GM13977 (cell line): ENCODE measurements at places on chromosomes 6 and 20.
A peak's percentile ranks its signal among the peaks of the same experiment; 100 is the strongest.

DNA sequence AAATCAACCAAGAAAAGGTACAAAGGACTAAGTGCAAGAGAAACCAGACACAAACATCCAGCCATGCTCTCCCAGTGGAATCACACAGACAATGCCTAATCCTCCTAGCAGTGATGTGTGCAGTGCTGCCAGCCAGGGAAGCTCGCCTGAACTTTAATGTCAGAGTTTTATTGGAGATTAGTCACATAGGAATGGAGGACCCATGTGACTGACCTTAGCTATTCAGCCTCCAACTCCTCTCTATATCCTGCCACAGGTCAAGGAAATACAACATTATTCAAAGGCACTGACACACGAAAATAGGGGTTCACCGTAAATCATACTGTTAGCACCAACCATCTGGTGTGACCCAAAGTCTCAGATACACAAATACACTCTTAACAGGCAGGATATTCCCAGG lies 684.6 kb downstream of the DOK5 start:
- DNase-seq: no peak

DNA sequence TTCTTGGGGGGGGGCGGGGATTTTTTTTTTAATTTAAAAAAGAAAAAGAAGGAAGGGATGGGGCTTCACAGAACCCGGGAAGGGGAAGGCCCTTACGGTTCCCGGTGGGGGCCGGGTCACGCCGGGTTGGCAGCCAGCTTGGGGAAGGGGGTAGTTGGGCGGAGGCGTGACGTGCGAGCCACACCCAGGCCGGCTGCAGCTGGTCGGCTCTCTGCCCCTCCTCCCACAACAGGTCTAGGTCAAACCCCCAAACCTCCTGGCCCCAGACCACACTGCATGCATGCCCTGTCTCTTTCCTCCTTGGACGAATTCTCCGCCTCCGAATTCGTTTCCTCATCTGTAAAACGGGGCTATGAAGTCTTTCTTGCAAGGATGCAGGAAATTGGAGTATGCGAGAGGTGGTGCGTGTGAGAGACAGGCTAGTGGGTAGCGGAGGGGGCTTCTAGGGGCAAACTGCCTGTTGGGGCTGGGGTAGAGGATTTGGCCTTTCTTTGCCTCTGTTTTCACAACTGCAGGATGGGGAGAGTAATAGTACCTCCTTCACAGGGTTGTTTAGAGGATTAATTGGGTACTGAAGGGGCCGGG lies 828 bp downstream of the HCK start:
- DNase-seq: peak; percentile 72

GRCh38 chr6:131900231-131900630 lies 50.9 kb downstream of the CCN2 start:
- no peak for DNase-seq

DNA sequence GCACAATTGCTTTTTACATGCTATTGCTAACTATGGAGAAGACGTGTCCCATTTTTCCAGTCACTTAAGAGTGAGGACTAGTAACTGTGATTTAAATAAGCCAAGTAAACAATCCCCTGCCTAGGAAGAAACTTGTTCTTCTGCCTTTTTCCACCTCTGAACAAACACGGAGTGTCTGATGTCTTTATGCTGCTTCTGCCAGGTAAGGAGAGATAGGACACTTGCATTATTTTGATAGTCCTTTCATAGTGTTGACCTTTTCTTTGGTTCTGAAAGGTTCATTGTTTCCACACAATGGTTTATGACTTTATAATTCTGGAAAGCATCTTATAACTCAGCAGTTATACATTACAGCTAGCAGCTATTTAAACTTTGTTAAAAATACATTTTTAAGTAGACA lies 8.4 kb downstream of the LRP11 start:
- no peak for DNase-seq

DNA sequence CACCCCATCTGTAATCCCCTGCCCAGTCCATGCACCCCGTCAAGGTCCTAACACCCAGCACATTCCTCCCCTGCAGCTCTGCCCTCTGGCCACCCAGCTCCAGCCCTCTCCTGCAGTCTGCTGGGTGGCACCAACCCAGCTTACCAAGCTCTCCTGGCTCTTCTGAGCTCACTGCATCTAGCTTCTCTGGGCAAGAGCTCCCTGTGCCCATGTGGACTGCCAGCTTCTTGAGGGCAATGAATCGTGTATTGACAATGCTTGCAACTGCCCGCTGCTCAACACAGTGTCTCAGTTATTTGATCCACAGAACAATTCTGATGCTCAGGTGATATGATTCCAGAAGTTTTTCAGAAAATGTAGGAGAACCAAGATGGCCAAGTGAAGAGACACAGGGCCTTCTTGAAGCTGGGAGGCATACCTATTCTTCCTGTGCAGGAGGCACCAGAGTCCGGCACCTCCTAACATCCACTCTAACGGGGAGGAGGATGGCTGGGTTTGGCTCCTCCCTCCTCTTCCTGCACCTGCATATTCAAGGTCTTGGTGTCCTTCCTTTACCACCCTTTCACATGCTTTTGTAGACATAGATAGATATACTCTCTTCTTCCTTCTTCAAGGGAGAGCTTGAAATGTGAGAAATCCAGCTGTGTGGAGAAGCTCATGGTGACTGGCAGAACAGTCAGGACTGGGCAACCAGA lies 85.6 kb downstream of the TRERF1 start:
- no peak for DNase-seq

DNA sequence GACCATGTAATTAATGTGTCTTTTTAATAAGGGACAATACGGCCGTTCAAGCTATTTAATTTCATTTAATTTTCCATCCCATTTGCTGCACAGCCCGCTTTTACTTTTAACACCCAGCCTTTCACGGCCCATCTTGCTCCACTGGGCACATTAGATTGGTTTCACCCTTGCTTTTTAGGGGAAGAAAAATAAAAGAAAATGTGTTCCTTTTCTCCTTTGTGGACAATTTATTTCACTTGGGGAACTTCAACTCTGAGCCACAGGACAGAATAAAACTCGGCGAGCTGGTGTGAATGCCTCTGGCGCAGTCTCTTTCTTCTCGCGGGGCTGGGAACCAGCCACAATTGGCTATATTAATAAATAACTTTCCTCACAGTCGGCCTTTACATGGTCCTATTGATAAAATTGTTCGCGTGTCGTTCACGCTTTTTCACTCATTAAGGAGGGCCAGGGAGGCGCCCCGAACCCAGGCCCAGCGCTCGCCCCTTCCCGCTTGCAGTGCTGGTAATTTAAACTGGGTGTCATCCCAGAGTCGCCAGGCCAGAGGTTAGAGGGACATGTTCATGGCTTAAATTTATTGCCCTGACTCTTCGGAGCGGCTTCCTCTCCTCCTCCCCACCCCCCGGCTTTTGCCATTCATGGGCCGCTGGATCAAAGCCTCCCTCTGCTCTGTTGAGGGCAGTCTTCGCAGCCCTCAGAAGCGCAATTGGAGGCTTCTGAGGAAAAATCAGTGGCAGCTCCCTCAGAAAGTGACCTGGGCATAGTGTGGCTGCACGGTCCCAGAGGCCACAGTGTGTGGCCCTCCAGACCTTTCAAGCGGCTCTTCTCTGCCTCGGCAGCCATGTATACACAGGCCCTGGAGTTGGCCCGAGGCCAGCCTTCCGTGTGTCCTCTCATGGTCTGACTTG lies 2.2 kb upstream of the PRDM13 start:
- no peak for DNase-seq

- DNase-seq: peak; percentile 47
These were observed 79.6 kb upstream of the AHI1 start for GRCh38 chr6:135577059-135577538.

DNA sequence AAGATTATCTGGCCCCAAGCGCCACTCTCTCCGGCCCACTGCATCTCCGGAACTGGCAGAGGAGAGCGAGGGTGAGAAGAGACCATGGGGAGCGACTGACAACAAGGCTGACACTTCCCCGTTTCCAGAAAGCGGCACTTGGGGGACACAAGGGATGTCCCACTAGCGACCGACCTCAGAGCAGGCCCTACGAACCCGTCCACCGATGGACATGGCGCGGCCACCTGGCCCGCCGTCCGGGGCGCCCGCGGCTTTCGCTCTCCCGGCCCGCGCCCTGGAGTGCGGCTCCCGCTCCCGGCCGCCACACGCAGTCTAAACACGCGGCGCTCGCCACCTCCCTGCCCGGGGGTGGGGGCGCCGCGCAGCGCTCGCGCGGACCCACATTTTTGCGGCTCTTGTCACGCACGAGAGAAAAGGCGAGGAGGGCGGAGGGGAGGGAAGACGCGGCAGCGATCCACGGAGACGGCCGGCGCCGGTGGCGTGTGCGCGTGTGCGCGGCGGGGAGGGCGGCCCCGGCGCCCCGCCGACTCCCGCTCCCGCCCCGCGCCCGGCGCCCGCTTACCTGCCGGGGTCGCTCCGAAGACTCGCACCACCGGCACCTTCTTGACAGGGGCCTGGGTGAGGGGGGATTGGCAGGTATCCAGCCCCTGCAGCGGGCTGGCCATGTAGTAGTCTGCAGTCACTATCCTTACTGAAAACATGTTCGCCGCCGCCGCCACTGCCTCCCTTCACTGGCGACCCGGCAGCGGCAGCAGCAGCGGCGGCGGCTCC lies 645 bp downstream of the REV3L start:
- peak; percentile 36 for DNase-seq

DNA sequence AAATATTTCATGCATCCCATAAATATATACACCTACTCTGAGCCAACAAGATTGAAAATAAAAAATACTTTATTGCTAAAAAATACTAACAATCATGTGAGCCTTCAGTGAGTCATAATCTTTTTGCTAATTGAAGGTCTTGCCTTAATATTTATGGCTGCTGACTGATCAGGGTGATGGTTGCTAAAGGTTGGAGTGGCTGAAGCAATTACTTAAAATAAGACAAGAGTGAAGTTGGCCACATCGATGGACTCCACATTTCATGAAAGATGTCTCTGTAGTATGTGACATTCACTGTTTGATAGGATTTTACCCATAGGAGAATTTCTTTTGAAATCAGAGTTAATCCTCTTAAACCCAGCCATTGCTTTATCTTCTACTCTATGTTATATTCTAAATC lies 11.1 kb downstream of the TRDN start:
- DNase-seq: no peak

- no peak for DNase-seq
These were observed 1.9 kb downstream of the KLHL32 start for GRCh38 chr6:96926425-96926824.

DNA sequence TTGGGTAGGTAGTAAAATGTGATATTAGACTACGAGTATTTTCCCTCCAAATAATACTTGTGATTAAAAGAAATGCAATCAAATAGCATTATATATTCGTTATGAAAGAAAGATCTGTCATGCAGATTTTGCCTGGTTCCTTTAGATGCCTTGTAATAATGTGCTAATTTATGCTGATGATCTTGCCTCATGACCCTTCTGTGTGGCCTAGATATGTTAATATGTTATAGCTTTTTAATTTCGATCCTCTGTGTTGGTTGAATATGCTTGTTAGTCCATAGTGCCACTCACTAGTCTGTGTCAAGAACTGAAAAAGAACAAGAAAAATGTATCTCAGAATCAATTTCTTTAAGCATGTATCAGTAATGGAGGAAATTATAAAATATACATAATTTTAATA lies 31.9 kb downstream of the CDKAL1 start:
- DNase-seq: no peak

DNA sequence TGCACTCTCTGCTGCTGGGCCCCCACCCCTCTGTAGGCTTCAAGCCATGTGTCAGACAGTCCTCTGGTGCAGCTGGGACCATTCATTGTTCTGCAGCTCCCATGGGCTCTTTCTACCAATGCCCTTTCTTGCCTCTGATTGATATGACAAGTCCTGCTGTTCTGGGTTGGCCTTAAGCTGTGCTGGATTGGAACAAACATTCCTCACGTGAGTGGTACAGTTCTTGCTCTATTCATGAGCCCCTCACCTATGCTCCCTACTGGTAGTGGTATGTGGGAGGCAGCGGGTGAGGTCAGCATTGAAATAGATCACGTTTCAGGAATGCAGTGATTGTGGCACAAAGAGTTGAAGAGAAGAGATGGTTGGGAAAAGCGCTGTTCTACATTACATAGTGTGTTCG lies 48.8 kb upstream of the RALY start:
- DNase-seq: no peak

DNA sequence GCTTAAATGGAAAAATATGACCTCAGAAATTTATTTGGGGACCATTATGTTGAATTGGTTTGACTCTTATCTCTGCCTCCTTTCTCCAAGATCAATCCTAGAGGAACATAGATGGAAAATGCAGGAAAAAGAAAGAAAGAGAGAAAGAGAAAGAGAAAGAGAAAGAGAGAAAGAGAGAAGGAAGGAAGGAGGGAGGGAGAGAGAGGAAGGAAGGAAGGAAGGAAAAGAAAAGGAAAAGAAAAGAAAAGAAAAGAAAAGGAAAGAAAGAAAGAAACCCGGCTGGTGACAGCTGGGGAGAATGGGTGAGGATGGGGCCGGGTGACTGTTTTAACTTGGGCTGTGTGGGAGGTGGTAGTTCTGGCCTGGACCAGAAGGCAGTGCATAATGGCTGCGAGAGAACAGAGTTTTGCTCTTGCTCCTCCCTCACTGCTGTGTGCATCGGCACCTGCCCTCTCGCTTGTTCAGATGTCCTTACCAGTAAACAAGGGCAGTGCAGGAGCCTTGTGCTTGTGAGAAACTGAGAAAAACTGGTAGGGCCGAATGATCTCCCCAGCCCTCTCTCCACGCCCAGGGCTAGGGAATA lies 24.7 kb downstream of the GLO1 start:
- no peak for DNase-seq

GRCh38 chr6:96104910-96105309 lies 89.1 kb downstream of the FUT9 start:
- DNase-seq: no peak

DNA sequence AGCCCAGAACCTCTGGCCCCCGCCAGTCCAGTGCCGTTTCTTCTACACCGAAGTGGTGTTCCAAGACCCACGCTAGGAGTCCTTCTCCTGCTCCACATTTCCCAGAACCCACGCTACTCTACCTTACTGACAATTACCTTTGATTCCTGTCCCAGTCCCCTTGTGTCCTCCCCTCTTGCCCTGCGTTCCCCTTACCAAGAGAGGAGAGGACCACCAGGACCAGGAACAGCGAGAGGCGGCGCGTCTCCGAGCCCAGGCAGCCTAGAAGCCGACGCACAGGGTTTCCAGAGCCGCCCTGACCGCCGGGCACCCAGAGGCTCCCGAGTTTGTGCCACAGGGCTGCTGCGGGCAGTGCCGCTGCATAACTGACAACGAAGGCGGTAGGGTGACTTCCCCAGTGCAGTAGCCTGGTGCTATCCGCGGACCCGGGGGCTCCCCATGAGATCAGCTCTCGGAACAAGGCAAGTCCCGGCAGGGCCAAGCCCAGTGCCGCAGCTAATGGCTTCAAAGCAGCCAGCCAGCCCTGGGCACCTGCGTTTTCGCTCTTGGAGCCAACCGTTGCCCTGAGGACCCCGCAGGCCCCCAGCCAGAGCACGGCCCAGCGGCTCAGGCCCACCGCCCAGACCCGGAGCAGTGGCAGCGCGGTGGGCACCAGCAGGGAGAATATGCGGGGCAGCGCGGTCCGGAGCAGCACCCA lies 512 bp downstream of the TAP1 start:
- peak; percentile 72 for DNase-seq

GRCh38 chr6:102501615-102502014 lies 1108.1 kb downstream of the GRIK2 start:
- no peak for DNase-seq

GRCh38 chr6:140204154-140204553 lies 829.7 kb upstream of the CITED2 start:
- no peak for DNase-seq
